DMS79 (cell line): ENCODE measurements at places on chromosomes 16 and 17.

- no peak for DNase-seq
These were observed 9.3 kb downstream of the GIT1 start for GRCh38 chr17:29579866-29580771.

GRCh38 chr17:42181851-42182207 is 887 bp upstream of the KCNH4 start:
- no peak for DNase-seq

- DNase-seq = no peak
These were observed 147.2 kb upstream of the FAM20A start for GRCh38 chr17:68748381-68748780.

GRCh38 chr16:2029350-2029749 is 2.6 kb downstream of the NHERF2 start:
- DNase-seq = no peak
